T47D (cell line): ENCODE measurements at places on chromosomes 5 and 9.

- no peak for DNase-seq
These were observed 110.3 kb upstream of the IQGAP2 start for GRCh38 chr5:76292620-76293322.

GRCh38 chr5:138503487-138504270 is 38.4 kb downstream of the EGR1 start:
- peak; percentile 78 for DNase-seq

DNA sequence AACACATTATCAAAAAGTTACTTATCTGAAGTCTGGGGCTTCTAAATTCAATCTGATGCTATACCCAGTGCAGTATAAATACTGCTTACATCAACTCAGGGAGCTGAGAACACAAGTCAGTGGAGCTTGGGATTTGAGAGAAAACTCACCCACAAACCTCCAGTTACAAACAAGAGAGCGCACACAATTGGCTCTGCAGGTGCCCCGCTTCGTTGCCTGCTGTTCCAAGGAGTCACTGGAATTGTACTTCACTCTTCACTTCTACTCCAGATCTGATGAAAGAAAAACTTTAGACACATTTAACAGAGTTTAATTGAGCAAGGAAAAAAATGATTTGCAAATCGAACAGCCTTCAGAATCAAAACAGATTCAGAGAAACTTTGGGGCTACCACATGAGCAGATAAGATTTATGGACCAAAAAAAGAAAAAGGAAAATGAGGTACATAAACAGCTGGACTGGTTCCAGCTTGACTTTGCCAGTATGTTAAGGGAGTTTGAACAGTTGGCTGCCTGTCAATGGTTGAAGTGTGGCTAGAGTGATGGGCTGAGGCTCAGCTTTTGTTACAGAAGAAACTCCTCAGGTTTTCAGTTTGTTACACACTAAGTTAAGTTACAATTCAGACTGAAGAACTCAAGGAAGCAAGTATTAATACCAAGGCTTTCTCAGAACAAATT is 156.6 kb downstream of the AOPEP start:
- DNase-seq, result no peak

- peak; percentile 62 for DNase-seq
These were observed 23.3 kb upstream of the MGAT1 start for GRCh38 chr5:180825768-180826525.

- no peak for DNase-seq
These were observed 76.3 kb downstream of the CERT1 start for GRCh38 chr5:75435096-75435495.

DNA sequence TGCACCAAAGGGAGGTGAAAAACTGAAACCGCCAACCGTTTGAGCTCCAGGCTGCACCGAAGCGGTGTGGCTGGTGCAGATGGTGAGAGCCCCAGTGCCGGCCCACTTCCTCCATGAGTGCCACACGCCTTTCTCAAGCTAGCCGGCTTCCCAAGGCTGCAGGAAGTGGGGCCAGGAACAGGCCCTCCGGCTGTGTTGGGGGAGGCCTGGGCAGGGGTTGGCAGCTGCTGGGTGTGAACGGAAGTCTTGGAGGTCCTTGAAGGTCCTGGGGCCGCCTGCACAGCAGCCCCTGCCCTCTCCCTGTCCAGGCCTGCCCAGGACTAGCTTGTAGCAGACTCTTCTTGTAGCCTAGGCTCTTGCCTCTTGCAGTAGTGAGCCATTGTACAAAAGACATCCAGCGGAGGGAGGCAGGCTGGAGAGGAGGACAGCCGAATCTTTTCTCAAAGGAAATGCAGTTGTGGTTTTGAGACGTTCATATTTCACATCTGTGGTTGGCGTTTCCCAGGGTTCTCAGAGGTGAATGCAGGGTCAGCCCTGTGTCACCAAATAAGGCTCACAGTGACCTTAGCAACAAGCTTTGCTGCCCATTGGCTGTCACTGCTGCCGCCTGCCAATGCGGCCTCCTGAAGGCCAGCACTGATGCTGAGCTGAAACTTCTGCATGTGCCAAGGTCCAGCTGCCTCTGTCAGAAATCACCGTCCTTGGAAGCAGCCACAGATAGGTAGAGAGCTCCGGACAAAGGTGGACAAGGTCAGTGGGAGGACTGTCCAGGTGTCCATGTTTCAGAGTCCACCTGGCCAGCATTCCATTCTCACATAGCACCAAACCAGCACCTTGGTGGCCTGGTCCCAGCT is 23.9 kb downstream of the IRF1 start:
- DNase-seq, result no peak

- DNase-seq, result no peak
These were observed 47.7 kb downstream of the SLC24A2 start for GRCh38 chr9:19741178-19741577.

- DNase-seq, result no peak
These were observed 107.1 kb downstream of the MAT2B start for GRCh38 chr5:163612358-163613149.

GRCh38 chr5:132822650-132823480 is 7.6 kb downstream of the SHROOM1 start:
- no peak for DNase-seq

DNA sequence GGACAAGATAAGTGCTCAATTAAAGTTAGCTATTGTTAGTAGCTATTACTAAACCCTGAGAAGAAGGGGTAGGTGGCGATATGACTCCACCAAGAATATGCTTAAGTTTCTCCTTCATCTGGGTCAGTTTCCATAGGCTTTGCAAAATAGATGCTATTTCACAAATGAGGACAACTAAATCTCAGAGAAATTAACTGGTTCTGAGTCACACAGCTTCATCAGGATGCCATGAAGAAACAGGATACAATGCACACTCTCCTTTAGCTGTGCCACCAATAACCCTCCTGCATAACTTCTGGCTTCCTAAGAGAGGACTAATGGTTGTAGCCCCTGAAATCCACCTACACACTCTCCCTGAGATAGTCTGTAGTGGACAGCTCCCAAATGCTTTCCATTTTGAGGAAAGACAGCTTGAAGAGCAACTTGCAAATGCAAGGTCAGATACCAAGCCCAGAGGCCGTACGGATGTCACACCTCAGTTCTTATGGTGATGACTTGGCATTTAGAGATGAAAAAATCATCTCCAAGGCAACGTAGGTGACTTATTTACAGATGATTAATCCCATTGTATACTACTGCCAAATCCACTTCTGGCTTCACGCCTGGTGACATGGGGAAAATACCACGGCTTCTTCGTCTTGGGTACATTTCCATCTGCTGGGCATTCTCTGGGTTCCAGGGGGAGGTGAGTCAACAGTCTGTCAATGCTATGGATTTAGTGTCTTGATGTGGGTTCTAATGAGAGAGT is 251.4 kb upstream of the IL12B start:
- DNase-seq, result no peak

- DNase-seq, result no peak
These were observed 47.5 kb downstream of the DAB2IP start for GRCh38 chr9:121698627-121699570.

DNA sequence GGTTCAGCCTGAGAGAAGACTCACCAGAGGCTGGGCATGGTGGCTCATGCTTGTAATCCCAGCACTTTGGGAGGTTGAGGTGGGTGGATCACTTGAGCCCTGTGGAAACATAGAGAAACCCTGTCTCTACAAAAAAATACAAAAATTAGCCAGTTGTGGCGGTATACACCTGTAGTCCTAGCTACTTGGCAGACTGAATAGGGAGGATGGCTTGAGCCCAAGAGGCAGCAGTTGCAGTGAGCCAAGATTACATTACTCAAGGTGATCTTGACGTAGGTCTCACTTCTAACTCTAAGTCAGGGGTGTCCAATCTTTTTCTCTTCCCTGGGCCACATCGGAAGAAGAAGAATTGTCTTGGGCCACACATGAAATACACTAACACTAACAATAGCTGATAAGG is 16.2 kb upstream of the ATP6V1G1 start:
- DNase-seq, result no peak

DNA sequence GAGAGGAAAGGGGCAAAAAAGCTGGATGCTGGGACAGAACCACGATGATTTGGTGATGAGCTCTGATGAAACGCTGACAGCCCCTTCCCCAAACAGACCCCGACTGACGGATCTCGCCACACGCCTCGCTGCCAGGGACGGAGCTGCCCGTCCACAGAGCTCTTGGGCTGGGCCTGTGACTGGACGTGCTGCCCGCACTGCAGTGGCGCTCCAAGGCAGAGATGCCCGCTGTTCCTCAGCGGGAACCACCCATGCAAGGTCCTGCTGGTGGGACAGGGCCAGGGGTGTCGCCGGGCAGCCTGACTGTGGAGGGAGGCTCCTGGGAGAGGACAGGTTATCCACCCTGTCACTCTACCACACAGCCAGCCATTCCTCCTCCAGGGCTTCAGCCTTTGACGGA is 66.0 kb upstream of the SARDH start:
- no peak for DNase-seq

DNA sequence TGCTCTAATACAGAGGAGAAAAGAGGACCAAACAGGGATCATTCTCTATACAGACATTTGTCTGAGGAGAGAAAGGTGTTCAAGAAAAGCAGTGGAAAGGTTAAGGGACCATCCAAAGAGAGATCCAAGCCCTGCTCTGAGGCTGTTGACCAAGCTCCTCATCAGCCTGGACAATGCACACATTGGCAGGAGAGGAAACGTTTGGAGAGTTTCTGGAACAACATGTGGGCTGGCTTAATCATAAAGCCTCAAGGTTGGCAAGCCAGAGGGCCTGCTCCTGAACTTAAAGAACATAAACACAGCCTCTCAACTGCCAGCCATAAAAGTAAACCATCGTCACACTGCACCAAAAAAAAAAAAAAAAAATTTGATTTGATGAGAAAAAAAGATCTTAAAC is 184.4 kb upstream of the SLC12A2 start:
- no peak for DNase-seq

- no peak for DNase-seq
These were observed 365.4 kb downstream of the ARL15 start for GRCh38 chr5:53944981-53945380.

DNA sequence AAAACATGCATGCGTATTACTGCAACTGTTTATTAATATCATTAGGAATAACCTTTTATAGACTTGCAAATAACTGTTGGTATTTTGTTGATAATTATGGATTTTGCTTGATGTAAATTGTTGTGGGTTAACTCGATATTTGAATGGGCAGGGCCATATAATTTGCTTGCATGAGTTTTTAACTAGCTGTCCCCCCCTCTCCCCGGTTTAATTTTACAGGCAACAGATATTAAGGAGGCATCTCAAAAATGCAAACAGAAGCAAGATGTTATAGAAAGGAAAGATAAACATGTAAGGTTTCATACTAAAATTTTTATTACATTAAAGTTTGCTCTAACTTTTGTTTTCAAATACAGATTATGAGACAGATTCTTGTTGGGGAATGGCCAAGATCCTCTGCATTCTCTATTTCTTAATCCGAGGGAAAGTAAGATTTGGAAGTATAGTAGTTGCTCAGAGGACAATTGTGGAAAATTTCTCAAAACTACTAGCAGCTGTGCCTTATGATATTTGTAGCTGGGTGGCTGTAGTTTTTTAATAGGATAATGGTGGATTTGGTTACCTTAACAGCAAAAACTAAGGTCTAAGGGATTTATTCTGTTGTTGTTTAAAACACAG is 27.3 kb downstream of the SMC5 start:
- DNase-seq, result no peak

DNA sequence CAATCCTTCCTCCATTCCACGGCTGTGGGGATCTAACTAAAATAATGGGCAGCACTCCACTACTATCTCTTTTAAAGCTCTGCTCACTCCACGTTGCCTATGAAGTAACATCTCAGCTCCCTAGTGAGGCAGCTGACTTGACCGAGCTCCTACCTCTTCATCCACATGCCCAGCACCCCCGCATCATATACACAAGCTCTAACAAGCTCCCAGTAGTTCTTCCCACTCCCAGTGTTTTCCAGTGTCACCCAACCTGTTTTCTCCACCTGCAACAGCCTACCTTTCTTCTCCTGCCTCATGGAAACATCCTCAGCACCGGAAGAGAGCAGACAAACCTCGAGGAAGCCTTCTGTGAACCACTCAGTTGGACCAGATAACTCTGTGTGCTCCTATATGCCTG is 50.5 kb downstream of the ELAVL2 start:
- DNase-seq, result peak; percentile 3

DNA sequence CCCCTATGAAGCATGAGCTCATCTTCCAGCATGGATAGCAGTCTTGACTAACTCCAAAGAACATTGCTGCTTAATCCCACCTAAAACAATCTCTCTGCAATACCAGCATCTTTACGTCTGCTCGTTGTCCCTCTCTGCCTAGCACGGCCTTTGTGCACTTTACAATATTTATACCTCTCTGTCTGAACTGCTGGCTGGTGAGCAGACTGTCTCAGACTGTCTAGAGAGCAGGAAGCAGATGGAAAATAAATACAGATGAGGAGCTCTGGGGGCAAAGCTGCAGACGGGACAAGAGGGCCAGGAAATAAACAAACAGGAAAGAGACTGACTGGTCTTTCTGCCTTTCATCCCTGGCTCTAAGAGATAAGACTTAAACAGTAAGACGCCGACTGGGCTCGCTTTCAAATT is 224.8 kb downstream of the ENC1 start:
- no peak for DNase-seq

DNA sequence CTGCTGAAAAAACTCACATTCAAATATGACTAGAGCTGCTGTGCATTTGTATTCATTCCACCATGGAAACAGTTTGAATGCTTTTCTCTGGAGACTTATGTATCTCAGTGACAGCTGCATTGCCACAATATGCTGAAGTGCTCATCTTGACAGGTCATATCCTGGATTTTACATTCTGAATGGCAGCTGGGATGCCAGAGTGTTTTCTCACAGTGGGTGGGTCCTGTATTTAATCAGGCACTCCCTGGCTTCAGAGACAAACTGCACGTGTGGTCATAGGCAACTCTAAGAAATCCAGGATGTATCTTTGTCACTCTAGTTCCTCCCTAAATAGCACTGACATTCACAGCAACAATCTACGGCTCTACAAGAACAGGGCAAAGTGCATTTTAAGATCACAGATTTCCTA is 75.6 kb downstream of the ST8SIA4 start:
- no peak for DNase-seq

GRCh38 chr5:136004436-136004835 is 24.4 kb upstream of the TGFBI start:
- DNase-seq, result no peak

GRCh38 chr5:159951387-159951786 is 35.1 kb downstream of the ADRA1B start:
- no peak for DNase-seq

GRCh38 chr5:88707216-88707965 is 175.6 kb downstream of the MEF2C start:
- DNase-seq, result no peak

- DNase-seq, result no peak
These were observed 196.4 kb downstream of the EFNA5 start for GRCh38 chr5:107474361-107474715.

- no peak for DNase-seq
These were observed 1.6 kb downstream of the MED27 start for GRCh38 chr9:132077881-132078698.

DNA sequence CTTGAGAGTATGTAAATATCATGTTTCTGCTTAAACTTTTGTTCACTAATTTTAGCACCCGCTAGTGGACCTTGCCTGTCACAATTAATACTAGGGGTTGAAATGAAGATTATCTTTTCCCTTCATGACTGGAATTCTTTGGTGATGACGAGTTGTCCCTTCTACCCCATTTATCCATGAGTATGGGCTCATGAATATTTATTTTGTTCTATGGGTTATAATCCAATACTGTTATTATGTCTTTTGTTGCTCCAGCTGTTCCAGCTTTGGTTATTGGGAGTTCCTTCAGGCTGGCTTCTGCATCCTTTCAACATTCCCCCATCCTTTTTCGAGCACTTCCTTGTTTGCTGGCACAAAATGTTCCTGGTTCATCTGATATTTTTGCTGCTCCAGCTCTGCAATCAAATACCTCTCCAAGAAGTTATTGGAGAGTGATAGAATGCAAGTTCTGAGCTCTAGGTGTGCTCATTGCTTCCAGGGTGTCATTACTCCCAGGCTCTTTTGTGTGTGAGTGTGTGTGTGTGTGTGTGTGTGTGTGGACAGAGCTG is 19.7 kb upstream of the ARHGEF28 start:
- DNase-seq, result no peak
